H1 (cell line): ENCODE measurements at places on chromosomes 4 and X.

DNA sequence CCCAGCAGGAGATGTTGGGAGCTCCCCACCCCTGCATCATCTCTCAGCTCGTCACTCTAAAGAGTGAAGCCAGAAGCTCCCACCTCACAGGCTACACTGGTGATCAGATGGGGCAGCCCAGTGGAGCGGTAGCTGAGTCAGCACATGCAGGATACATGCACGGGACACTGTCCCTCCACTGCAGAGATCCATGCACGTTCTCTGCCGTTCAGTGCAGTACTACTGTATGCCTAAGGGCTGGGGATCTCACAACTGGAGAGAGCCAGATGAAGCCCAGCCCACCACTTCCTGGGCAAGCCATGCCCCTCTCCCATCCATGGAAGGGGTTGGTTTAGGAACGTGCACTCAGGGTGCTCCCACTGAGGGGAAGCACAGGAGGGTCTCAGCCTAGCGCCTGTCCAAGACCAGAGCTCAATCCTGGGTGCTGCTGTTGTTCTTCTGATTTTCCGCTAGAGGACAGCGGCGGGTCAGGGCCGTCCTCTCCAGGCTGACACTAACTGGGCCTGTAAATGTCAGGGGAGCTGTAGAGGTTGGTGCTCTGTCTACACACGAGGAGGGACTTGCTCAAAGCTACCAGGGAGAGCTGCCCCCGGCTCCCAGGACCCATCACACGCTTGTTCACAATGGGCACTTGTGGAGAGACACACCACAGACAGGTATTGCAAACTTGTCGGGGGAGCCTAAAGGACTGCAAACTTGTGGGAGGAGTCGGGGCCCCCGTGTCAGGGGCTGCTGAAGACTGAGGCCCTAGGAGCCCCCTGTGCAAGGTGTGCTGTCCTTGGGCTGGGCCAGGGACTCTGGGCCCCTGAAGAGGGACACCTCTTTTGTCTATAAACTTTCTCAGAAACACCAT is 18.2 kb upstream of the ABLIM2 start:
- no peak overlapping the region for H3K4me3 ChIP-seq
- peak; percentile 41 for DNase-seq
- H3K27me3 ChIP-seq: no peaks in the 10 kb centered on the region
- no peaks in the 10 kb centered on the region for H3K36me3 ChIP-seq
- H3K27ac ChIP-seq: no peak overlapping the region
- no peaks in the 10 kb centered on the region for H3K4me1 ChIP-seq

GRCh38 chr4:5865896-5866599 is 26.8 kb downstream of the CRMP1 start:
- H3K4me3 ChIP-seq: no peak overlapping the region
- DNase-seq: no peak
- H3K36me3 ChIP-seq: peaks cover 4% of the 10 kb centered on the region; the same call in 1 of the 2 replicates
- no peak overlapping the region for H3K27ac ChIP-seq
- no peaks in the 10 kb centered on the region for H3K4me1 ChIP-seq

DNA sequence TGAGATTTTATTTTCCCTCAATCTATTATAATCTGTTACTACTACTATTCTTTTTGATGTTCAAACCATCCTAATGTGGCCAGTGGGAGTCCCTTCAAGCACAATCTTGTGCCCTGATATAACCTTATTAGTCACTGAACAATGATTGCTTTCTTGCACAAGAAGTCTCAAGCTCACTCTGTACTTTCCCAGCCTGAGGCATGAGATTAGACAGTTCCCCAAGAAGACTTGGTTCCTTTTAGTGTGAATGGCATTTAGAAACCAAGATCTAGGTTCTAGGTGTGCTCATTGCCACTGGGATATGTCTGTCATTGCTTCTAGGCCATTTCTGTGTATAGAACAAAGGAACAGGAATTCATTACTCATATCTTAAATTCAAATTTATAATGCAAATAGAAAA is 28.0 kb upstream of the RBM41 start:
- DNase-seq: no peak
- no peak overlapping the region for H3K27ac ChIP-seq
- H3K36me3 ChIP-seq: no peaks in the 10 kb centered on the region
- no peaks in the 10 kb centered on the region for H3K4me1 ChIP-seq
- no peak overlapping the region for H3K4me3 ChIP-seq
- H3K27me3 ChIP-seq: no peaks in the 10 kb centered on the region

DNA sequence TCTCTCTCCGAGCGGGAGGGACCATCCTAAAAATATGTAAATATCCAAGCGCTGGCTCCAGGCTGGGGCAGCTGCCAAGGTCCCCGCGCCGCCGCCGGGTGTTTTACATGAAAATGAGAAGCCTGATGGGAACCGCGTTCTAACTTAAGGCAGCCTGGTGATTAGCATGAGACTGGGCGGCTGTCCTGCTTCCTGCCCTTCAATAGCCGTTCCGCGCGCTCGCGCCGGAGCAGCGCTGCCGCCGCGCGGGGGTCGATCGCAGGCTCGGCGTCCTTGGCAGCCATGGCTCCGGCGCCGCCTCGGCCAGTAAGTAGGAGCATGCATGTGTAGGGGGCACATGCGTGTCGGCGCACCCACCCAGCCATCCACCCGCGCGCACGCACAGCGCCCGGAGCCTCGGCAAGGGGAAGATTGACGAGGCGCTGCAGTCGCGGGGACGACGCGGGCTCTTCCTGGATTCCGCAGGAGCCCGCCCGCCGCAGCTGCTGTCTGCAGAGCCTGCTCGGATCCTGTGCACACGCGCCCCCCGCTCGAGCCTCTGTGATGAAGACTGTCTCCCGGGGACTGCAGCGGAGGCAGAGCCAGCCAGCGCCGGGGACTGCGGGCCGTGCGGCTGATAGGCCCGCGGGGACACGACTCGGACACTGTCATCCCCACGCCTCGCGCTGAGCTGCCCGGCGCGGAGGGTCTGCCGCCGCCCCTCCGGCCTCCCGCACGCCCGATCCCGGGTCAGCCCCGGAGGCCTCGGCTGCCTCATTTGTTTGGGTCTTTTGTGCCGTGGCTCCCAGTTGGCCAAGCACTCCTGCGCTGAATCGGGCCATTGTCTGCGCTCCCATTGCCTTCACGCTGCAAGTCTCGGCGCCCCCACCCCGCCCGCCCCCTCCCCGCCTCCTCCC is 734 bp downstream of the STOX2 start:
- H3K27ac ChIP-seq: no peak overlapping the region
- peak; percentile 86 for DNase-seq
- peaks cover 5% of the 10 kb centered on the region; the same call in 1 of the 2 replicates for H3K4me1 ChIP-seq
- peaks cover 40% of the 10 kb centered on the region for H3K27me3 ChIP-seq

GRCh38 chr4:40405193-40405592 is 70.1 kb downstream of the CHRNA9 start:
- no peaks in the 10 kb centered on the region; the same call in 1 of the 2 replicates for H3K4me1 ChIP-seq
- H3K27me3 ChIP-seq: no peaks in the 10 kb centered on the region
- DNase-seq: no peak
- H3K36me3 ChIP-seq: no peaks in the 10 kb centered on the region
- no peak overlapping the region for H3K4me3 ChIP-seq

DNA sequence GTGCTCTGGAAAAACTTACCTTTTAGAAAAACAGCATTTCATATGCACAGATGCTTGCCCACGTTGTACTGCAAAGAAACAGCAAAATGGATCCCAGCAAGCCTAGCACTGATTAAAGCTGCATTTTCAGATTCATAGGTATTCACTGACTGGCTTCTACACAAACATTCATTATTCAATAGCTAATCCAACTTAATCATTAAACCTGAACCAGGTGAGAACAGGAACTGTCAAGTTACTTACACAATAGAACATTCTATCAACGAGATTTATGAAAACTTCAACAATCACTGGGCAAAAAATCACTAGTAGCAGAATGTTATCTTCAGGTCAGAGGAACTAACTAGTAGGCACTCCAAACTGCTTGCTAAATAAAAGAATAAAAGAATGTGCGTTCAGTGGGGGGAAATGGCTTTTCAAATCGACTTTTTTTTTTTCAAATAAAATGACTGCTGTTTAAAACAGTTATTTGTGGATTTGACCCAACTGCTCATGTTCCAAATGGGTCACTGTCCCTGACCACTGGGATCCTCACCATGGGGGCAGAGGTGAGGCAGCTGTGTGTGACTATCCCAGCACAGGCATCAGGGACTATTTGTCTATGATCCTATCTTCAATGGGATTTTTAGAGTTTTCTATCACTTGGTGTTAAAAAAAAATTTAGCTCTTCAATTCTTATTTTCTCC is 42.3 kb downstream of the STX18 start:
- H3K4me3 ChIP-seq: no peak overlapping the region
- no peak overlapping the region for H3K27ac ChIP-seq
- no peak for DNase-seq
- no peaks in the 10 kb centered on the region for H3K36me3 ChIP-seq
